ENCODE measurements at places on chromosomes 6 and 20. TPM values are rescaled to one million over a fixed set of nuclear protein-coding genes. Genes with fewer than 3 reads are reported as not detected.
A peak's percentile ranks its signal among the peaks of the same experiment; 100 is the strongest.

DNA sequence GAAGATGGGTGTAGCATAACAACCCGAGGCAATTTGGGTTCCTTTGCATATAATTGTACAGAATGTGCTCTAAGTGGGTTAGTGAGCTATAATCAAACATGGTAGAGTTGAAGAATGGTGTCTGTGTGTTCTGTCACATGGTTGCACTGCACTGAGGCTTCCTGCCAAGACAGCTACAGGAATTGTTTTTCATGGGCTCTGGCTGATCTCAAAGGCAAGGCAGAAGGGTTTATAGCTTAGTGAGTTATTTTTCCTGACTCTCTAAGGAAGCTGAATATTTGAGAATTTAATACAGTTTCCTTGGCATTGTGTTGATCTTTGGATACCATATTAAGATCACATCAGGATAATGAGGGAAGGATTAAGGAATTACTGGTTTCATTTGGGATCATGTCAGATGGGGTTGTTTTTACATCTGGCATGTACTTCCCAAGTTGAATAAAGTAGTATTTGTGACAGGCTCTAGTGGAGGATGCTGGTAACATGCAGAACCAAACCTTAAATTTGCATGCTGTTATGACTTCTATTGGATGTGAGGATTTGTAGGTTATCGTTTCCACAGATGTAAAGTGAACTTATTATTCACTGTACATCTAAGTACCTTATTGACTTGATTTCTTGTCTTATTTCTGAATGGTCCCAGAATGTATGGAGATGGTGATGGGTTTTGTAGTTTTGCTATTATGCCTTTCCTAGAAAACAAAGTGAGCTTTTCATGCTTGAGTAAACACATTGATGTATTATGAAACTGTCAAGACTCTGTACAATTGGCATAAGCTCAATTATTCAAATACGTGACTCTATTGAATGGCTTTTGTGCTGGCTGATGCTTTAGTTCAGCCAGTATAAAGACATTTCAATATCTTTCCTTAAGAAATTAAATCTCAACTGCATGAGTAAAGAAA, 43.3 kb downstream of the LRRC1 start:
- DNase-seq, result no peak

GRCh38 chr20:56171087-56172012, 77.2 kb upstream of the MC3R start:
- no peak for DNase-seq

GRCh38 chr6:81769824-81770223, 17.3 kb upstream of the TENT5A start:
- no peak for DNase-seq

GRCh38 chr6:47241742-47242482, 67.8 kb downstream of the TNFRSF21 start:
- no peak for DNase-seq

DNA sequence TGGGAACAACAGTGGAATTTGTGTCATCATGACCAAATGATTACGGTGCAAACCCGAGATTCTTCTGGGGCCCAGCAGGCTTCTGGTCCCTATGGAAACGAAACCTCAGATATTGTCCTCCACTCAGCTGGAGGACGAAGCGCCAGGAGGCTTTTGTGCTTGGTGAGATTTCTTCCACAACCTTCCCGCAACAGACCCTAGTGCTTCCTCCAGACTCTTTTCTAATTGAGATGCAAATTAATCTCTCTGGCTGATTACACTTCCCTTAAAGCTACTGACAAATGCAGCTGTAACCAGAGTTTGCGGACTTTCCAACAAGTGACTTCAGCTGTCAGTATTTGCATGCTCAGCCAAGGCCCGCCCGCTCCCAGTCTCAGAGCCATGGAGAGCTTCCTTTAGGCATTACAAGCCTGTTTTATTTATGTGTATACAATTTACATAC, 96.0 kb downstream of the INSM1 start:
- DNase-seq, result no peak

GRCh38 chr6:132598473-132598872, 8.9 kb upstream of the TAAR5 start:
- no peak for DNase-seq

DNA sequence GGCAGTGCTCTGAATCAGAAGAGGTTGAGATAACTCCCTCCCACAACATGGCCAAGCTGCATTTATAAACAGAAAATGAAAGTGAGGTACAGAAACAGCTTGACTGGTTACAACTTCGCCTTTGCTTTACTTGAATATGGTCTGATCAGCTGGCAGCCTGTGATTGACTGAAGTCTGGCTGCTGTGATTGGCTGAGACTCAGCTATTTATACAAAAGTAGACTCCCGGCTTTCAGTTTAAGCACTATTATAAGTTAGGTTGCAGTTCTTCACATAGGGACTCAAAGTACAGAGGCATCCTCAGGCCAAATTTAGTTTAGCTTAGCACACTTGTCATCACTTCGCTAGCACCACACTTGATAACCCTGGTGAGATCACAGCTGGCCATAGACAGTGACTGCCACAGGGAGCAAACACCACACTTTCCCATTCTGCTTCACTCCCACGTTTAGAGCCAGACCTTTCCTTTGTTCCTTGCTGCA, 362.6 kb downstream of the EPM2A start:
- no peak for DNase-seq

- DNase-seq, result no peak
Measured at GRCh38 chr6:26520237-26520849, 17.8 kb upstream of the HMGN4 start.

- no peak for DNase-seq
Measured at GRCh38 chr6:166795879-166796278, 160.5 kb downstream of the RNASET2 start.

DNA sequence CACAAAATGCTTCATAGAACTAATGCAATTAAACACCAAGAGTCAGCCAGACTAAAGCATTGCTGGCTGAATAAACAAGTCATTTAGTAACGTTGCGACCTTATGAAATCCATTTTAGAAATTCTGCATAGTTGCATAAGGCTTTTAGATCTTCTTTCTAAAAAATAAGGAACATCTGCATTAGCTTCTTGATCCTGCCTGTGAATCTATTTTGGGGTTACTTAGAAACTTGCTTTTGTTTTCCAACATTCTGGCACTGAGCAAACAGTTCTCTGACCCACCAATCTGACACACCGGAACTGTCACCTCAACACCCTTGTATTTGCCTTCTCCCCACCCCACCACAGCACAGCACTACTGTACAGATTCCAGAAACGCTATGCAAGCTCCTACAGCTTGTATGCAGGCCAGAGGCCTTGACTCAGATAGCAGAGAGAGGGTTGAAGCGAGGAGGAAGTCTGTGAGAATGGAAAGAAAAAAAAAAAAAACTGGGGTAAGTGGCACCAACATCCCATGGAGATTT, 55.0 kb downstream of the KIF13A start:
- DNase-seq, result no peak

GRCh38 chr6:14824060-14824459, 421.8 kb upstream of the JARID2 start:
- DNase-seq, result no peak

DNA sequence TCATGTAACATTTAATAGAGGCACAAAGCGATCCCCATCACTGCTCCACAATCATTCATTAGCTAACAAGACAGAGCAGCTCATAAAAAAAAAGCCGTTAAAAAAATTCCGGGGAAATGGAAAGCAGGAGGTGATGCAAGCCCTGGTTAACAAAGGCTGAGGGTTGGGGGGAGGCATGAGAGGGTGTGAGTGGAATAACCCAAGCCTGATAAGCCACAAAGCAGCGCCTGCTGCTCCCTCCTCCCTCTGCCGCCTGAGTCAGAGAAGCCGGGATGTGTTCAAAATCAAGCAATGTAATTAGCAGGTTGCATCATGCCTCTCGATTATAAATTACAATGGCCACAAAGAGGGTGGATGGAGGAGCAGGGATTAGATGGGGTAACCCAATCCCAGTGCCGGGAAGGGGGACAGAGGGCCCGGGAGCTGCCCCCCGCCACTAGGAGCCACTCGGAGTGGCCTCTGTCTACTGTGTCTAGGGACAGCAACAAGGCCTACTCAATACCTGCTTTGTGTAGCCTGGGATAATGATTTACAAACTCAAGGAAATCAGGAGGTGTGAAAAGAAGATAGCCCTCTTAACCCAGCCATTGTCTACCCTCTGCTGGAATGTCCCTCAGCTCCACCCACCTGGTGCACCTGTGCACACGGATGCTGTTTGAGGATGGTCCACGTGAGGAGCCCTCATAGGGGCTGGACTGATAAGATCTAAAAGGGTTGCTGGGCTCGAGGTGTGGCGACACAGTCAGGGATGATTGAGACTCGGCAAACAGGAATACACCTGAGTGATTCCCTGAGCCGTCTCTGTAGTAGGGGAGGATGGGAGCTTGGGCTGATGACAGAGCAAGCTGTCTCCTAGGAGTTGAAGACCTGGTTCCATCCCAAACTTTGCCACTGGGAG, 156.9 kb downstream of the VEGFA start:
- peak; percentile 8 for DNase-seq

GRCh38 chr20:22684072-22684762, 99.8 kb upstream of the FOXA2 start:
- DNase-seq, result peak; percentile 28

GRCh38 chr6:40520084-40520483, 67.1 kb downstream of the LRFN2 start:
- no peak for DNase-seq

DNA sequence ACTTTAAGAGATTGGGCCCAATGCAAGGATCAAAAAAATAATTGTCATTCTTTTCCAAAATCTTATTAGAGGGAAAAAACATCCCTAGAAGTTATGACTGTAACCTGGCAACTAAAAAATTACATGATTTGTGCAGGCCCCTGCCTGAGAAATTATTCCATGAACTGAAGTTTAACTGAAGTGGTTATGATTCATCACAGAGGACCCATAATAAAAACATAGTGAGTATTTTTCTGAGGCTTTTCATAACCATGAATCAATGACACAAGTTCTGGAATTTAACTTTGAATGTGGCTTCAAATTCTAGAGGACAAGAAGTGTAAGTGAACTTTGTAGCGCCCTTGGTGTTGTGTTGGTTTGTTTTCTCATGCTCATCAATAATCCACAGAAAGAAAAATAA, 31.1 kb upstream of the CARMIL1 start:
- DNase-seq, result no peak

DNA sequence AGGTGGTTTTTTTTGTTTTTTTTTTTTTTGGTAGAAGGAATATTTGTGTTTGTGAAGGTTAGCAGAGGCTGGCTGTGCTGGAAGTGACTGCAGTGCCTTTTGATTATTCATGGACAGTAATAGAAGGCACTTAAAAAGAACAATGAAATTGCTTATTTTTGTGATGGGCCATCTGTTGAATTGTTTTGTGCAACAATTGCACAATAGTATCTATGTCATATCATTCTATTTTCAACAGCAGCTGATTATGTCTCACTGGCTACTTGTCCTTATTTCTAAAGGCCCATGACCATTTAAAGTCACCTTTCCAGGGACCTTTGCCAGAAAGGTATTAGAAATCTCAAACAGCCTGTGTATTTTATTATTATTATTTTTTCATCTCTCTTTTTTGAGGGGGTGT, 70.6 kb downstream of the AFG1L start:
- DNase-seq, result no peak

DNA sequence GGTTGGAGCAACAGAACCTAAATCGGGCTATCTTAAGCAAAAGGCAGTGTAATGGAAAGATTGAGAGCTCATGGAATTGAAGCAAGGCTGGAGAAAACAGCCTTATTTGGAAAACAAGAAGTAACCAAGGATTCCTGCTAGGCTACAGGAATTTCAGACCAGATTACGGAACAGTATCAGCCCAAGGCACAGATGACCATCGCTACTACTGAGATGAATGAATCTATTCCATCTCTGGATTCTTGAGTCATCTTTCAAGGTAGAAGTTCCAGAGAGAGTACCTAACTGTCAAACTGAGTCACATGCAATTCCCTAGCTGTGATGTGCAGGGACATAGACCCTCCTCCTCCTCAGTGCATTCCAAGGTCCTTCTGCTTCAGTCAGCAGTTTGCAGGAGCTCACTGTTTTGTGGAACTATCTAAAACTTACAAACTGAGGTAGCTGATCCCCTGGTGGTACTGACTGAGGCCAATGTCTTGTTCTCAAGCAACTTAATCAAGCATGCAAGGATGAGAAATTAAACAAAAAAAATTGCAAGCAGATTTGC, 62.0 kb upstream of the SMLR1 start:
- DNase-seq, result no peak

DNA sequence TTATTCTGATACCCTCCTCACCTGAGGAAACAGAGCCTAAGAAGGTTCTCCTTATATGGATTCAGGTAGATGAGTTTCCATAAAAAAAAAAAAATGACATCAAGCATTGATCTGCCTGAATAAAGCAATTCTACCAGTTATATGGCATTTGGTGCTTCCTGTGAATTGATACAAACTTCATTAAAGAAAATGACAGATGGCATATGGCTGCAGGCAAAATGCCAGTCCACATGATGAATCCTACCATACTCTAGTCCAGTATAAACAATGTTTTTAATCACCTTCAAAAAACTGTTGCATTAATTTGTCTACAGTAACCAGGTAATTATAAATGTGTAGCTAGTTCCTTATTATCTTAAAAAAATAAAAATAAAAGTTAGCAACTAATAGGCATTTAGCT, 559.2 kb upstream of the FLRT3 start:
- DNase-seq, result no peak

The PRPH2 gene
- total RNA-seq, result 0.14 TPM

The LHFPL5 gene
- total RNA-seq, result not detected

The THEMIS gene
- 13.4 TPM for total RNA-seq

The DEFB127 gene
- not detected for total RNA-seq

The CLDN20 gene
- total RNA-seq, result not detected

The NCR2 gene
- not detected for total RNA-seq

The OVOL2 gene
- 0.41 TPM for total RNA-seq

The NR2E1 gene
- total RNA-seq, result not detected

The CALHM5 gene
- total RNA-seq, result not detected

All from activated T-cell treated with anti-CD3 and anti-CD28 coated beads, Interleukin-2, amount 50 U/mL, for 72 hours (primary cell).